ENCODE measurements at places on chromosomes 11 and 22. TPM values are rescaled to one million over a fixed set of nuclear protein-coding genes. Genes with fewer than 3 reads are reported as not detected.

IRAG1 gene
- total RNA-seq, result 21.2 TPM

NEFH gene
- 1.8 TPM for total RNA-seq

SPDYC gene
- not detected for total RNA-seq

OR5T1 gene
- total RNA-seq, result not detected

TUBA8 gene
- total RNA-seq, result 4.9 TPM

SNRPD3 gene
- 214 TPM for total RNA-seq

OR10A2 gene
- 0.22 TPM for total RNA-seq
